ENCODE measurements at places on chromosomes 2 and 18.

DNA sequence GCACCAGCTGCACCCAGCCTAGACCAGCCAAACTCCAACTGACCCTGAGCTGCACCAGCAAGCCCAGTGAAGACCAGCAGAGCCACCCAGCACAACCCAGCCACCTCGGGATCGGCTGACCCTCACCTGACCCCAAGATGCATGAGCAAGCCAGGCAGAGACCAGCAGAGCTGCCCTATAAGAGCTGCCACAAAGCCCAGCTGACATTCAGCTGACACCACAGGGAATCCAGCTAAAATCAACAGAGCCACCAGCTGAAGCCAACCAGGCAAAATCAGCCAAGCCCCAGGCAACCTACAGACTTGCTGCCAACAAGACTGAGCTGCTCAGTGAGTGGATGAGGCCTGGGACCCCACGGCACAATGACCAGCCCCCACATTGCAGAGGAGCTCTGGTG lies 54.6 kb downstream of the CYP27C1 start:
- DNase-seq = no peak

GRCh38 chr2:201116959-201117734 lies 1.2 kb downstream of the CFLAR start:
- DNase-seq = no peak

DNA sequence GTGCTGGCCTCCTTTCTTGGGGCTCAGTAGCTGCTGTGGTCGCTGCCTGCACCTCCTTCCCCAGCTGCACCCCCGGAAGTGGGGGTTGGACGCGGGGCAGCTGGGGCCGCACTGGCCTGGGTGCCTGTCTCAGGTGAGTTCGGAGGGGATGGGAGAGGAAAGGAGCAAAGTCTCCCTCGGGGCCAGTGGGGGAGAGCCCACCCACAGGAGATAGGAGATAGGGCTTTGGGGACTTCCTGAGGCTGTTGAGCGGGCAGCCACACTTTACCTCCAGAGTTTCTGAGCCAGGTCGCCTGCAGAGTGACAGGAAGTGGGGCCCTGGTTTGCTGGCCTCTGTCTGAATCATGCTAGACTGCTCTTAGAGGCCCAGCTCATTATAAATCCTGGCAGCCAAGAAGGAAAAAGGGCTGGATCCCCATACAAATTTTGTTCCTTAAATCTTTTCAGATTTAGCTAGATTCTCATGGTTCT lies 8.1 kb downstream of the MBP start:
- DNase-seq = no peak

GRCh38 chr18:6366776-6367175 lies 47.9 kb downstream of the L3MBTL4 start:
- no peak for DNase-seq

DNA sequence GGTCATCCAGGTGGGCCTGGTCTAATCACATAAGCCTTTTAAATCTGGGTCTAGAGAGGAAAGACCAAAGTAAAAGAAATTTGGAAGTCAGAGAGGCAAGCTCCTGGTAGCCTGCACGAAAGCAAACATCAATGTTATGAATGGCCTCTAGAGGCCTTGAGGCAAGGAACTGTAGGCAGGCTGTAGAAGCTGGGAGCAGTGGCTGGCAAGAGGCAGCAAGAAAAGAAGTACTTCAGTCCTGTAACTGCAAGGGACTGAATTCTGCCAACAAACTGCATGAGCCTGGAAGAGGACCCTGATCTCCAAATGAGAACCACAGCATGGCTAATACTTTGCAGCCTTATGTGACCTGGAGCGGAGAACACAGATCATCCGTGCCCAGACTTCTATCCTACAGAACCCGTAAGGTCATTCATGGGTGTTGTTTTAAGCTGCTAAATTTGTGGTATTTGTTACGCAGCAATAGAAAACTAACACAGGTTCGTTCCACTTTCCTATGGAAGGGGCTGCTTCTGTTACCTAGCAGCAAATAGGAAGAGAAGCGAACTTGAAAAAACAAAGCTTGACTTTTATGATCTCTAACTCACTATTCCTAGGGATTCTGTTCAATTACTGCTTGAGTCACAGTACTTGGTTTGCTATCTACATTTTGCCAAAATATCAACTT lies 1.2 kb downstream of the IMMT start:
- DNase-seq = no peak

- DNase-seq = no peak
Observed at GRCh38 chr2:176581557-176582165, 312.4 kb downstream of the MTX2 start.

DNA sequence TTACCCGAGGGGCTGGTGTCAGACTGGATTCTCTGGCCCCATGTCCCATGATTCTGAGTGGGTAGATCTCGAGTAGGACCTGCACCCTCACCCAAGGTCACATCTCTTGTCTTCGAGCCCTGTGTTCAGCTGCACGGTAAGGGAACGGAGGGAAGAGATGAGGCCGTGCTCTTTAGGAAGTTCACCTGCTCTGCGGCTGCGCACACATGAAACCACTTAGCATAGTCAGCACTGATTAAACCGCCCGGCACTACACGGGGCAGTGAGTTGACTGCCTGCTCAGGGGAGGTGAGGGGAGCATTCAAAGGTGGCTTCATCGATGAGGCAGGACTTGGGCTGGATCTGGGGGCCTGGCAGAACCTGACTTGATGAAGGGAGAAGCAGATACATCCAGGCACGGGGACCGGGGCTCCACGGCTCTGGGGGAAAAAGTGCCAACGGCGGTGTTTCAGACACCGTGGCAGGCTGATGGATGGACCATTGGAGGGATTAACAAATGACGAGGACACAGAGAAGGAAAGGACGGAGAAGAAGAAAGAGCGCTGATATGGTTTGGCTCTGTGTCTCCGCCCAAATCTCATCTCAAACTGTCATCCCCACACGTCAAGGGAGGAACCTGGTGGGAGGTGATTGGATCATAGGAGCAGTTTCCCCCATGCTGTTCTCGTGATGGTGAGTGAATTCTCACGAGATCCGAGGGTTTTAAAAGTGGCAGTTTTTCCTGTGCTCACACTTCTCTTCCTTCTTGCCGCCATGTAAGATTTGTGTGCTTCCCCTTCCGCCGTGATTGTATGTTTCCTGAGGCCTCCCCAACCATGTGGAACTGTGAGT lies 248.6 kb downstream of the CYP26B1 start:
- no peak for DNase-seq

DNA sequence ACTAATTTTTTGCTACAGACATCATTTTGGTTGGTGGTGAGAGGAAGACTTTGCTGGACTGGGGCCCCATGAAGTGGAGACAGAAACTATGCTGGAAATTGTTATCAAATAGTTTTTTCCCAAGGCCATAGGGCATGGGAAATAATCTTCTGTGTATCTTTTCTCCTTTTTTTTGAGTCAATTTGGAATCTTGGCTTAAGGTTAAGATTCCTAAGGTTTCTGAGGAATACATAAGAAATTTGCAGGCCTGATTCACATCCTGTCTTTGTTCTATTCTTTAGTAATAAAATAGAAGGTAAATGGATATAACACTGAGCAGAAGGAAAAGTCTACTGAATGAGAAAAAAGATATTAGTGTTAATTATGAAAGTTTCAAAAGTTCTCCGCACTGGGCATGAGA lies 16.6 kb downstream of the SMC6 start:
- DNase-seq = no peak

DNA sequence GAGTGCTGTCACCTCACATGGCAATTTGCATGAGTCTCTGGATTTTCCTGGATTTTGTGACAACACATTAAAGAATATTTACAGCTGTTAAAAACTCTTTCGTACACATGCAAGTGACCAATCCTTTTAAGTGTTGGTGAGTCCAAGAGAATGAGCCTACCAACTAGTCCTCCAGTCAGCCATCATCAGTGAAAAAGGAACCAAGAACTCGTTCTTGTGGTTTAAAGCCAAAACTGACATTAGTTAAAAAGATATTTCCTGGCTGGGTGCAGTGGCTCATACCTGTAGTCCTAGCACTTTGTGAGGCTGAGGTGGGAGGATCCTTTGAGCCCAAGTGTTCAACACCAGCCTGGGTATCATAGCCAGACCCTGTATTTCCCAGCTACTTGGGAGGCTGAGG lies 215.4 kb upstream of the ITGA4 start:
- no peak for DNase-seq
